ENCODE measurements at places on chromosomes 2 and 18. TPM values are rescaled to one million over a fixed set of nuclear protein-coding genes. Genes with fewer than 3 reads are reported as not detected.

Gene RAMP1
- total RNA-seq: 28.7 TPM

DNA sequence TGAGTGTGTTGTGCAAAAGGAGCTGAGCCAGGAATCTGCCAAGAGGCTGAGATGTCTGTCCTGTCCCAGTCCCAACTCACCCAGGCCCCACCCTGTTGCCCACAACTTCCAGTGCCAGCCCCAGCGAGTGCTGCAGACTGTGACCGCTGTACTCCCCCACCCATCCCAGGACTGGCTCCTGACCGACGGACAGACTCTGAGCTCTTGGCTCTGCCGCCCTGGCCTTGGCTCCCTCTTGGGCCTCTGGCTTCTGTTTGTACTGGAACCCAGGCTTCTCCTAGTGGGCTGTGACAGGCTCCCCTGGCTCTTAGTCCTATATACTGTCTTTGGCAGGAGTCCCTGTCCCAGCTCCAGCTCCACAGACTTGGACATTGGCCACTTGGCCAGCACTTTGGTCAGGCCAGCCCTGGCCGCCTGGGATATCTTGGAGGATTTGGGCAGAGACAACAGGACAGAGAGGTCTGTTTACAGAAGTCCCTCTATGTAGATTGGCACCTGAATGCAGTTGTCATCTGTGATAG lies 41.1 kb downstream of the ACOXL start:
- H3K4me1 ChIP-seq: peaks cover 6% of the 10 kb centered on the region
- H3K36me3 ChIP-seq: no peaks in the 10 kb centered on the region
- no peak overlapping the region for H3K27ac ChIP-seq
- H3K27me3 ChIP-seq: no peaks in the 10 kb centered on the region

- no peaks in the 10 kb centered on the region for H3K27me3 ChIP-seq
- no peaks in the 10 kb centered on the region for H3K36me3 ChIP-seq
- no peaks in the 10 kb centered on the region for H3K4me1 ChIP-seq
Observed at GRCh38 chr2:101545950-101546349, 71.0 kb upstream of the RFX8 start.

Gene MAPK4
- 32.4 TPM for total RNA-seq

- DNase-seq: no peak
- no peaks in the 10 kb centered on the region for H3K4me1 ChIP-seq
- H3K27me3 ChIP-seq: no peaks in the 10 kb centered on the region
Observed at GRCh38 chr2:16693854-16694253, 28.2 kb upstream of the CYRIA start.

Gene SAP130
- total RNA-seq: 20.1 TPM

DNA sequence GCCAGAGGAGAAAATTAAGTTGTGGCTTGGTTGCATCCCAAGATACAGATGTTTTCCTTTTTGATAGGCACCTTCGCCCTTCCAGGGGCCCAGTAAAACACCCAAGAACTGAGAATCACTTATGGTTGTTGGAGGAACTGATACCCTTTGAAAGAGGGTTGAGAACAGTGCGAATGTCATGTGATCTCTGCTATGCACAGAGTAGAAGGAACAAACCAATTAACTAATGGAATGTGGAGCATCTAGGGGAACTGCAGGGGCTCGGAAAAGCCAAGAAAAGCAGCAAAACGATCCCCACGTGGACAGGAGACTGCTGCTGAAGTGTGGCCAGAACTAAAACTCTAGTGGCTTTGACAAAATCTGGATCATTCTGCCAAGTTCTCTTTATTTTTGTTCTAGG lies 58.8 kb downstream of the APOB start:
- H3K27ac ChIP-seq: no peak overlapping the region
- H3K27me3 ChIP-seq: no peaks in the 10 kb centered on the region
- no peak overlapping the region for H3K4me3 ChIP-seq
- no peaks in the 10 kb centered on the region for H3K4me1 ChIP-seq
- DNase-seq: no peak

Gene CEBPZOS
- 55.1 TPM for total RNA-seq

- no peak overlapping the region for H3K27ac ChIP-seq
- no peaks in the 10 kb centered on the region for H3K27me3 ChIP-seq
- H3K4me3 ChIP-seq: no peak overlapping the region
- no peaks in the 10 kb centered on the region for H3K4me1 ChIP-seq
Observed at GRCh38 chr2:71700041-71700657, 246.8 kb downstream of the DYSF start.

DNA sequence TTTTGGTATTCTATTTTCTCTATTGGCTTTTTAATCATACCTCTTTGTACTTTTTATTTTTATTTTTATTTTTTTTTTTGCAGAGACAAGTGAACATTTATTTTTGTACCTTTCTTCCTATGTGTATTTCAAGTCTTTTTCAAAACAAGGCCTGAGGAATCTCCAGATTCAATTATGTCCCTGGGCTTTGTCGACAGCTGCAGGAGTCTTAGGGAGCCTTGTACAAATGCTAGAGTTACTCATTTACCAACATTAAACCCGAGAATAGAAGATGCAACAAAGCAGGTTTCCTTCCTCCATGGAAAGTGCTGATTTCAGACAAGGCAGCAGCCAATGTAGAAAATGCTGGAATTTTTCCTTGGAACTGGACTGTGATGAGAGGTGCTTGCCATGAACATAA lies 242.8 kb downstream of the TNS1 start:
- no peak for DNase-seq
- no peaks in the 10 kb centered on the region for H3K4me1 ChIP-seq
- no peaks in the 10 kb centered on the region for H3K27me3 ChIP-seq
- H3K27ac ChIP-seq: no peak overlapping the region

- no peaks in the 10 kb centered on the region for H3K27me3 ChIP-seq
- DNase-seq: no peak
- H3K4me3 ChIP-seq: no peak overlapping the region
- no peak overlapping the region for H3K27ac ChIP-seq
- no peaks in the 10 kb centered on the region for H3K4me1 ChIP-seq
Observed at GRCh38 chr18:23878336-23878900, 136.1 kb upstream of the TTC39C start.

GRCh38 chr18:12911929-12912703 lies 28.1 kb upstream of the PTPN2 start:
- peaks cover 9% of the 10 kb centered on the region for H3K4me1 ChIP-seq
- H3K27ac ChIP-seq: no peak overlapping the region
- H3K4me3 ChIP-seq: no peak overlapping the region

DNA sequence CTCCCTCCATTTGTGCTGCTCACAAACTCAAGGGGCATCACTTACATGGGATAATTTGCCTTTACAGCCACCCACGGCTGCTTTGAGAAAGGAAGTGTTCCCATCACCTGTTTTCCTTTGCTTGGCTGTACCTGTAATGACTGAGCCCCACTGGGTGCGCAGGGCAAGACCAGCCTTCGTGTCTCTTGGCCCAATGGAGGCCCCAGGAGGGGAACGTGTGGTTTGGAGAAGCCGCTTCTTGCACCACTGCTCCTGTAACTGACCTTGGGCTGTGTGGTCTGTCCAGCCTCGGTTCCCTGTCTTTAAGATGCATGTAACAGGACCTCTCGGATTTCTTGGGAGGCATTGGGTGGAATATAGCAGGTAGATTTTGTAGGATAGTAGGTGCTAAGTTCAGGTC lies 41.1 kb downstream of the LDLRAD4 start:
- H3K36me3 ChIP-seq: no peaks in the 10 kb centered on the region
- H3K27me3 ChIP-seq: no peaks in the 10 kb centered on the region
- peak overlapping the region; percentile 53 for H3K27ac ChIP-seq
- H3K4me1 ChIP-seq: peaks cover 25% of the 10 kb centered on the region

- H3K4me3 ChIP-seq: no peak overlapping the region
- H3K4me1 ChIP-seq: no peaks in the 10 kb centered on the region
- H3K27ac ChIP-seq: no peak overlapping the region
- H3K27me3 ChIP-seq: peaks cover 14% of the 10 kb centered on the region
Observed at GRCh38 chr2:30722936-30723725, 84.1 kb downstream of the CAPN13 start.

Data from adrenal gland (tissue), 19 donors.